CD8-positive, alpha-beta T cell (primary cell): ENCODE measurements at places on chromosomes 1 and 21.
A peak's percentile ranks its signal among the peaks of the same experiment; 100 is the strongest.

GRCh38 chr21:39804240-39804639, 59.3 kb downstream of the IGSF5 start:
- no peak for DNase-seq

- DNase-seq = no peak
These were observed 28.1 kb upstream of the KDM4A start for GRCh38 chr1:43621861-43622260.

DNA sequence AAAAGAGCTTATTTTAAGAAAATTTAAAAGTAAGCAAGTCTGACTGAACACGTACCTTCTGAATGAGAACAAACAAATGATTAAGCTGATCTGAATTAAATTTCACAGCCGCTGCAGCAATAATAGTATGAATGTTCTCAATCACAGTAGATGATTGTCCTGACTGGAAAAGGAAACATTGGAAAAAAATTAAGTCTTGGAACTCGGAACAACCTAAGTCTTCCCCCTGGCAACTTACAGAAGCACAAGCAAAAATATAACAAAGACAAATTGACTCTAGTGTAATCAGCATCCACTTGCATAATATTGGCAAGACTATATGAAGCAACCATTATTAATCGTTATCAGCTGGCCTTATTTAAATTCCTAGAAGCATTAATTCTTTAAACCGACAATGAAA, 60.5 kb downstream of the USP24 start:
- no peak for DNase-seq

DNA sequence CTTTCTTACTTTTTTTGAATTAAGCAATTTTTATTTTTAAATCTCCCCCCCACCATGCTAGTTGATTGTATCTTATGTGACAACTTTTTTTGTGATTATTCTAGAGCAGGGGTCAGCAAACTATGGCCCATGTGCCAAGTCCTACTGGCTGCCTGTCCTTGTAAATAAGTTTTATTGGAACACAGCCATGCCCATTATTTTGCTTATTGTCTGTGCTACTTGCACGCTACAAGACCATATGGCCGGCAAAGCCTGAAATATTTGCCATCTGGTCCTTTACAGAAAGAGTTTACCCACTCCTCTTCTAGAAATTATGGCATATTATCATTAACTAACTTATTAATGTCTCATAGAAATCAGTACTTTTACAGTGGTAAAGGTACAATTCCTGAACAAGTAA, 51.7 kb downstream of the AK5 start:
- no peak for DNase-seq

- DNase-seq = no peak
These were observed at the start of gene PDZK1 for GRCh38 chr1:145707183-145707867. Gene PDZK1 (minus strand): TSS chr1:145707368. CDS start chr1:145688021, 19,347 bp downstream.

DNA sequence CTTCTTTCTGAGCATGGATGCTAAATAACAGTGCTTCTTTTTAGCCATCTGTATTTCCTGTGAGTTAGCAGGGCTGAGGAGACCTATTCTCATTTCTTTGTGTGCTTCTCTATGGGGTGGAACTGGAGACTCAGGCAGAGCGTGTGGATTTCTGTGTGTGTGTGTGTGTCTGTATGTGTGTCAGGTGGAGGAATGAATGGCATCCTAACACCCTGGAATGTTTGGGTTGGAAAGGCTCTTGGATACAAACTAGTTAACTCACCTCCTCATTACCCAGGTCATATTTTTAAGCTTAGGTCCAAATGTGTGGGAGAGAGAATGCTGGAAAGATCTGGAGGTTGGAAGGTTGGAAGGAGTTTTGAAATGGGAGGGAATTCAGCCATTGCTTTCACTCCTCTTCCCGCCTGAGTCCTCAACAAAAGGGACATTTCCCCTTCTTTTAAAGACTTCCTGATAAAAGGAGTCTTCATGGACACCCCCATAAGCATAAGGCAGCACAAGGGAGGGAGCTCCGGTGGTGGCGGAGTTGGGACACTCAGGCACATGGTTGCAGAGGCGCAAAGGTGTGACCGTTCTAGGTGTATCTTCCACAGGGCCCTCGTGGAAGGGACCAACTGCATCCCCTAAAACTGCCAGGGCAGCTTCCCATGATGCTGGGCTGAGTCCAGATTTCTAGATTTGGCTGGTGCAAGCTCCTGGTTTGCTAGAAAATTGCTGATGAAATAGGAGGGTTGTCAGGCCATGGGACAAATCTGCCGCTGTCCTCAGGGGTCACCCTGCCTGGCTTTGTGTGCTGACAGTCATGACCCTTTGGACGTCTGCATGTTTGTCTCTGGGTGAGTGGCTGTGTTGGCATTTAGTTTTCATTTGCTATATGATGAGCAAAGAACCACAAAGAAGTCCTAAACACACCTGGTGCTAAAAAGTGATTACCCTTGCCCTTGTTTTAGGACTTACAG, 37.6 kb downstream of the MTARC1 start:
- DNase-seq = no peak

GRCh38 chr1:229440851-229441537, 7.1 kb upstream of the ACTA1 start:
- DNase-seq = no peak

DNA sequence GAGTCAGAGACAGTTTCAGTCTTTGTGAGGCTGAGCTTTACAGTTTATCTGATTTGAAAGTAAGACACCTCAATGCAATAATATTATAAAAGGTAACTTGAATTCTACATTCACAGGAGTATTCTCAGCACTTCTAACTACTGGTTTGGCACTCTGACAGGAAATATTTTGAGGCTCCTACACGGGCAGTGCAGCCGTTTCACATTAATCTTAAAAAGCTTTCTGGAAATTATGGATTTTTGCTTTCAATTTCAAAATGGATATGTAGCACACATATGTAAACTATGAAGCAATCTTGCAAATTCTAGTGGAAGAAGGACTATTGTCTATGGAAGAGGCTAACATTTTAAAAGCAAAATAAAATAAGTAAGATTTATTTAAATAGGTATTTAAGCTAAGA, 262.9 kb upstream of the SNX7 start:
- no peak for DNase-seq

DNA sequence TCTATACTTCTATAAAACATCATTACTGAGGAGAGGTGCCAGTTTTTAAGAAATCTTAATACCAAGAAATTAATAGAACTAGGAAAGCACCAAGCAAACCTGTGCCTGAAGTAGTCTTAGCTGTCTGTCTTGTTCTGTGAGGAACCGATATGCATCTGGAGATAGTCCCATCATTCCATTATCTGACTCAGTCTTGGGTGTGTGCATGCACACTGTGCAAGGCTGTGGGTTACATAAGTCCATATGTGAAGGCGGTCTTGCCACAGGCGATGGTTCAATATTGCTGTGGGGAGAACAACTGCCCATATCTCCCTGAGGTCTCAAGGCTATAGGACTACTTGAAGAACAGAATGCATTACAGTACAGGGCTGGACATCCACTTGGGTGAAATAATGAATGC, 33.8 kb downstream of the STIL start:
- DNase-seq = no peak

GRCh38 chr1:119773711-119774241, 5.1 kb upstream of the HMGCS2 start:
- DNase-seq = no peak

- no peak for DNase-seq
These were observed 136.5 kb downstream of the FGGY start for GRCh38 chr1:59433440-59433813.

DNA sequence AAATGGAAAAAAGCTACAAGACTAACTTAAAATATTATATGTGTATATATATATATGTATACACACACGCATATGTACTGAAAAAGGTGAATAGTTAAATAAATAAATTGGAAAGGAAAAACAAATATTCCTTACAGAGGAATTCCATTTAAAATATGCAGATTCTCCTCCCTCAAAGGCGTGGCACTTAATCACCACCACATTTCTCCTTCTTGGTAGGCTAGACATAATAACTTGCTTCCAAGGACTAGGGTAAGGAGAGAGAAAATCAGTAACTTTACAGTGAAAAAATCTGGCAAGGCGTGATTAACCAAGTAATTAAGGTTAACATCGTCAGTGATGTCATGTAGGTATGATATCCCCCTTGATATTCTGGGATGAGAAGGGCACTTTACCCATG, 84.0 kb upstream of the USP25 start:
- DNase-seq = no peak

DNA sequence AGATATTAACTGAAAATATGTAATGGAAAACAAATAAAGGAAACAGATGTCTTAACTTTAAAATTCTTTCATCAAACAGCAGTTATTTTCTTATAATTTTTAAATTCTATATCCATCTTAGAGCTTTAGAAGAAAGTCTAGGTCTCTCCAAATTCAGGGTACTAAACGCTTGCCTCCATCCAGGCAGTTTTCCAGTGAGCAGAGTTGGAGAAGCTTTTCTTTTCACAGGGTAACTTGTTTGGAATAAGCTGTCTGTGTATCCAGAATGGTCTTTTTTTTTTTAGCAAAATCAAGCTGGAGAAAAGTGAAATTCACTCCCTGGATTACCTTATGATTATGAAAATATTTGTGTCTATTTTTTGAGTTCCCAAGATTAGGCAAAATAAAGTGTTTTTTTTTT, 88.6 kb downstream of the DDAH1 start:
- no peak for DNase-seq

- DNase-seq = no peak
These were observed 7.9 kb downstream of the ITSN1 start for GRCh38 chr21:33650230-33650629.

GRCh38 chr1:39195166-39196111, 9.1 kb upstream of the MACF1 start:
- DNase-seq = peak; percentile 70

GRCh38 chr1:8340448-8340847, 22.5 kb downstream of the SLC45A1 start:
- no peak for DNase-seq

DNA sequence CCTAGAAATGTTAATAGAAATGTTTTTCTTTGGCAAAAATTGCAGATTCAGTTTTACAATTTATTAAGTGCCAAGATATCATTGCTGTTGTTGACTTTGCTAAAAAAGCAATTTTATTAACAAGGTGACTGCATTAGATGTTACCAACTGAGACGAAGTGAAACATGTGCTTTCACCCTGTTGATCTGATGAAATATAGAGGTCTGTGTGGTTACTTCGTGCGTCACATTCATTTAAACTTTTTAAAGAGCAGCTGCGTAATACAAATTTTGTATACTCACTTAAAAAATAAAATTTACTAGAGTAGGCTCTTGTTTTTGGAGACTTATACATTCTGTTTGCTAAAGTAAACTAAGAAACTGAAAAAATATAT, 465.7 kb downstream of the USP25 start:
- no peak for DNase-seq

DNA sequence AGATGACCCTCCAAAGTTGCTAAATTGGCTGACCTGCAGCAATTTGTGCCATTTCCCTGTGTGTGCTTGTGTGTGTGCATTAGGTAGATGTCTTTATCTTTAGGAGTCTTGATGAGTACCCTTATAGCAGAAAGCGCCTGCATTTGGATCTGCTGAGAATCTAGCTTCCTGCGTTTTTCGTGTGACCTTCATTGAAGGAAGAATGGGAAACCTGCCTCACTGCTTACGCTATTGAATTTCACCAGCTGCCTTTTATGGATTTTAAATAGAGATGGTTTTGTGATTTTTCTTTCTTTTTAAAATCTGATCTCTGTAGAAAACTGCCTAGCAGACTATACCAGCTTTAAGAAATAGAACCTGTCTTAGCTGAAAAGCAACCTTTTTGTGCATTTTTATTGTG, 124.5 kb downstream of the CACHD1 start:
- DNase-seq = no peak

- no peak for DNase-seq
These were observed 20.7 kb downstream of the F5 start for GRCh38 chr1:169565335-169566271.

GRCh38 chr1:178973652-178974101, 52.0 kb upstream of the FAM20B start:
- no peak for DNase-seq

DNA sequence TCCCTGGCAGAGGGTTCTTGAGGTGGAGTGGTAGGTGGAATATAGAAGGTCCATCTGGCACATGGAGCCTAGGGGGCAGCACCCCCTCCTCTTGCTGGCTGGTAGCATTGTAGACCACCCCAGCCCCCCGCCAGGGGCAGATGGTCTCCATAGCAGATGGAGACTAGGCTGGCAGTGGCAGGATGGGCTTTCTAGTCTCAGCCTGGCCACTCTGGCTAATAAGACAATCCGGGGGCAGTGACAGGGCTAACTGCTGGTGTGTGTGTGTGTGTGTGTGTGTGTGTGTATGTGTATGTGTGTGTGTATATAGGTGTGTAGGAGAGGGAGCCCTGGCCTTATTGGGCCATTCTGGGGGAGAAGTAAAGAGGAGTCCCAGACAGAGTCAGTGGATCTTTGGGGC, 16.1 kb downstream of the UTP11 start:
- no peak for DNase-seq

DNA sequence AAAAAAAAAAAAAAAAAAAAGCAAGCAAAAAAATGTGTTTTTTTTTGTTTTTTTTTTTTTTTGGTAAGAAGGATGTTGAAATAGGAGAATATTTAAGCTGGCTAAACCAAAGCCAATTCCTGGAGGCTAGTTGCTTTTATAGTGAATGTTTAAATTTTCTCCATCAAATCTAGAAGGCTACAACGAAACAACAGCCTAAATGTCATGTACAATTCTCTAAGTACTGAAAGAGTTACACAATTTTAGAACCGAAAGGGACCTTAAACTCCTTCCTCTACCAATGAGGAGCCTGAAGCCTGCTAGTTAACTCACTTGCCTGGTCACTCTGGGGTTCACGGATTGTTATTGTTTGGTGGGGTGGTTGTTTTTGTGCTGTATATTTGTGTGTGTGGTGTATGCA, 3.5 kb downstream of the WLS start:
- no peak for DNase-seq

- no peak for DNase-seq
These were observed 994.6 kb upstream of the PRMT6 start for GRCh38 chr1:106061586-106062495.

DNA sequence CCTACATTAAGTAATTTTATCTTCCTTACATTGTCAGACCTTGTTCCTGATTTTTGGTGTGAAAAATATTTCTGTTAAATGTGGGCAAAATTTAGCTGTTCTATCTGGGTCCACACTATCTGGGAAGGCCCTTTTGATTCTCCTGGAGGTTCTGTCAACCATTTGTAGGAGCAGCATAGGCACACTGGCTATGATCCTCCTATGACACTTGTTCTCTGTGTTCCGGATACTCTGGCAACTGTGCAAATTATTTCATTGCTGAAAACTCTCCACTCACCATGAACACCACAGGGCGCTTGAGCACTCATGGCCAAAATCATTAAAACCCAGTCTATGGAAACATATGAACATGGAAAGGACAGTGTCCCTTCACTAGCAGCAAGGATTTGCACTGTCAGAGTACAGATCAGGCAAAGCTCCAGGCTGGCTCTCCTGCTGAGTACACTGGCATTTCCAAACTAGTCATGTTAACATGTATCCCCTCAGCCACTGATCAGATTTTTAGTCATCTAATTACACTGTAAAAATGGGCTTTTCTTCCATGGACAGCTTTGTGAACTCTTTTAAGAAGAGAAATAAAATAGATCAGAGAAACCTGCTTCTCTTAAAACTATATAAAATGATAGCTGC, 43.9 kb upstream of the SGIP1 start:
- DNase-seq = no peak
